ENCODE measurements at places on chromosomes 2 and 18.

- DNase-seq, result no peak
Observed at GRCh38 chr2:192536922-192537624, 342.3 kb upstream of the TMEFF2 start.

- DNase-seq, result no peak
Observed at GRCh38 chr18:688323-688722, 24.1 kb downstream of the ENOSF1 start.

- no peak for DNase-seq
Observed at GRCh38 chr2:239963646-239964205, 61.4 kb downstream of the NDUFA10 start.

DNA sequence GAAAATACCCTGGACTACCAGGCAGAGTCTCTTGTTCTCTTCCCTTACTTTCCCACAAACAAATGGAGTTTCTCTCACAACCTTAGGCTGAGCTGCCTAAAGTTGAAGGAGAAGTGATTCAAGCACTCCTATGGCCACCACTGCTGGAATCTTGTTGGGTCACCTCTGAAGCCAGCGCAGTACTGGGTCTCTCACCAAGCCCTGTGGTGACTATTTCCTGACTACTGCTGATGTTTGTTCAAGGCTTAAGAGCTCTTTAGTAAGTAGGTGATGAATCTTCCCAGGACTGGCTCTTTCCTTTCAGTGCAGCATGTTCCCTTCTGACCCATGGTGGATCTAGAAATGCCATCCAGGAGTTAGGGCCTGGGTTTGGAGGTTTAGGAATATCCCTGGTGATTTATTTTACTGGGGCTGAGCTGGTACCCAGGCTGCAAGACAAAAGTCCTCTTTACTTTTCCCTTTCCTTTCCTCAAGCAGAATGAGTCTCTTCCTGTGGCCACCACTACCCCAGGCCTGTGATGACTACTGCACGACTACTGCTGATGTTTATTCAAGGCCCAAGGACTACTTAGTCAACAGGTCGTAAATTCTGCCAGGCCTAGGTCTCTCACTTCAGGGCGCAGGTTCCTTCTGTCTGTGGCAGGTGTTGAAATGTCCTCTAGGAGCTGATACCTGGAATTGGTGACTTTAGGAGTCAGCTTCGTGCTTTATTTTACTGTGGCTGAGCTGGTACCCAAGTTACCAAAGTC lies 121.8 kb downstream of the SLC4A10 start:
- DNase-seq, result no peak

GRCh38 chr18:25334588-25334987 lies 17.4 kb downstream of the ZNF521 start:
- no peak for DNase-seq

- DNase-seq, result peak; percentile 65
Observed at GRCh38 chr2:86787736-86788135, 3.0 kb downstream of the CD8A start.

DNA sequence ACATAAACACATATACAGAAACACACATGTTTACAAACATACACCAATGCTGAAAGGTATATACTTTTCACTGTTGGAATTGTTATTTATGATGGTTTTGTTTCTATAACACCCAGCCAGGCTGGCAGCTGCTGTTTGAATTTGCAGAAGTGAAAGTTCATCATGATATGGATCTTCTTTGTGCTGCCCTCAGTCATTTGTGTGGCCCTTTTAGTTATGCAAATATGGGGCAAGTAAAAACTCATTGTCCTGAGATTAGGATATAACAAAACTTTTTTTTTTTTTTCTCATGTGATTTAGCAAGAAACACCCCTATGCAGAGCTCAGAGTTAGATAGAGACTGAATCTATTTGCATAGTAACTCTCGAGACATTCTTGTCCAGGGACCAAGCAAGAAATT lies 714.1 kb downstream of the KCNJ3 start:
- no peak for DNase-seq

DNA sequence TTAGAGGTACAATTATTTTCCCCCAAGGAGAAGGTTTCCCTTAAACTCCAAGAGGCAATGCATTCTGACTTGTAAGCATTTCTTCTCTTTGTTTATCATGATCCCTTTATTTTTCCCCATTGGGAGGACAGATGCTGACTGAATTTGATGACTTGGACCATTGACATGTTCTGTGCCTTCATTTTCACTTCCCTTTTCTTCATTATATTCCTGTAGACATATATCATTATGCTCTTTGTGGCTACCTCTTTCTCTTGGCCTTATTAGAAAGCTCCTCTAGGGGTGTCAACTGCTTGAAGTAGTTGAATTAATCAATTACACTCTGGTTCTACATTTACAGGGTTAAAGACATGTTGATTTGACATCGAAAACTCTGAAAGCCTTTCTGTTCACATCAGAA lies 330.0 kb upstream of the DCC start:
- DNase-seq, result no peak

GRCh38 chr18:62069556-62069955 lies 117.3 kb downstream of the PIGN start:
- DNase-seq, result peak; percentile 41

GRCh38 chr18:57430079-57431001 lies 4.8 kb upstream of the ONECUT2 start:
- DNase-seq, result no peak

GRCh38 chr2:15643791-15644585 lies 52.3 kb downstream of the DDX1 start:
- no peak for DNase-seq

DNA sequence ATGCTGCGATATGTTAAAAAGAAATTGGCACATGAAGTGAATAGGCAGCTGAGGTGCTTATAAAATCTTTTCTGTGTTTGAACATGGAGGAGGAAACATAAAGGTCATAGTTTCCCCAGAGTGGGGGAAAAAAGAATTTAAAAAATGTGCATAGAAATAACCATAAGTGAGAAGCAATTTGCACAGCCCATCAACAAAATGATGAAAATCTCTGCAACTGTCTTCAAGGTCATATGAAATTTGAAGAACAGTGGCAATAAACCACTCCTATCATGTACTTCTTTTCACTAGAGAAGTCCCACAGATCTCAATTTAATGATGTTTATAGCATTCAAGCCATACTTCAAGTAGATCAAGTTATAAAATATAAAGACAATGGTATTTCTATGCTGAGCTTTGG lies 46.7 kb upstream of the ZNF804A start:
- no peak for DNase-seq

DNA sequence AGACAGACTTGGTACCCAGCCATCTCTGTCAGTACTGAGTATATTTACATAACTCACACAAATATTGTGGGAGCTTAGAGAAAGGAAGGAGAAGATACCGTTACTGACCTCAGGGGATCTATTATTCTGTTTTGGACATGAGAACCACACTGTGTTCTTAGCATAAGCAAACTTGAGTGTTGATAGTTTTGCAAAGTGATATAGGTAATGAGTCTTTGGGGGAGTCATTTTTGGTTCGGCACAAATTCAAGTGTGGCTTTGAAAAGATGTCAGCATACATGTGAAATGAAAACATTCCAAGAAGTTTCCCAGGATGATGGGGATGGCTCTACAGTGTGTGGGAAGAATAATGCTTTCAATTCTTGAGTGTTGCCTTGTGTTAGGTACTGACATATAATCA lies 24.1 kb downstream of the SMARCAL1 start:
- DNase-seq, result no peak

DNA sequence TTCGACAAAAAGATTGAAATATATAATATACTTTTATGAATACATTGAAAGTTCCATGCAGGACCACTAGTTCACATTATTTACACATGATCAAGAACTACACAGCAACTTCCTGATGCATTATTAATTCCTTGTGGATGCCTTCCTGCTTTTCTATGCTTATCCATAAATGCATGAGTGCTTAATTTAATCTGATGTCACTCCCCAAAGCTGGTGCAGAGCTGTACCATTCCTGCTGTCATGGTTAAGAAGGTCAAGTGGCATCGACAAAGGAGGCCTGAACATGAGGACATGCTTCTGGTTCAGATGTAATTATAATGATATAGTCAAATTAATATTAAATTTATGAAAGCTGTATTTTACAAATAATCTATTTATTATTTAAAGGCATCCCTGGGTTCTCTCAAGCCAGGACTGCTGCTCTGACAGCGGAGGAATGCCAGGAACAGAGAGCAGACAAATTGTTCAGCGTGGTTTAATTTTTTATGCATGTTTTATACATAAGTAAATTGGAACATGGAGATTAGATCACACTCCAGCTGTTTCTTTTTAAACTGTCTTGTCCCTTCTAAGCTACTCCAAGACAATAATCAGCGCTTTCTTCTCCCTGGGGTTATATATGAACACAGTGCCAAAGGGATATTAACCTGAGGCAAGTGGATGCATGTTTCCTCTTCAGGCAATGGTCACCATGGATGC lies 307.3 kb upstream of the CNTNAP5 start:
- DNase-seq, result no peak

DNA sequence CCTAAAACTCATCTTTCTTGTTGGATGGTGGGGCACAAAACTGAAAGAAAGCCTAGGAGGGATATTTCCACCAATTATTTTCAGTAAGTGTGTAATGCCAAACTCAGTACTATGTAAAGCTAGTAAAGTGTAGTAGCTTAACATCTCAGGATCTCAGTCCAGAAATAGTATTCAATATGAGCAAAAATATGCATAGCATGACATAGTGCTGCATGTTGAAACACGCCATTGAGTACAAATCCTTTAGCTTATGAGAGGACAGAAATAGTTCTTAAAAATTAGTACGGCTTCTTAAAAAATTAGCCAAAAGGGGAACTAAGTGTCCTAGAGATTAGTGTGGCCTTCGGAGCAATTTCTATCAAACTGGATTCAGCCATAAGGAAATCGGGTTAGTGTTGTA lies 21.7 kb upstream of the ATL2 start:
- no peak for DNase-seq

DNA sequence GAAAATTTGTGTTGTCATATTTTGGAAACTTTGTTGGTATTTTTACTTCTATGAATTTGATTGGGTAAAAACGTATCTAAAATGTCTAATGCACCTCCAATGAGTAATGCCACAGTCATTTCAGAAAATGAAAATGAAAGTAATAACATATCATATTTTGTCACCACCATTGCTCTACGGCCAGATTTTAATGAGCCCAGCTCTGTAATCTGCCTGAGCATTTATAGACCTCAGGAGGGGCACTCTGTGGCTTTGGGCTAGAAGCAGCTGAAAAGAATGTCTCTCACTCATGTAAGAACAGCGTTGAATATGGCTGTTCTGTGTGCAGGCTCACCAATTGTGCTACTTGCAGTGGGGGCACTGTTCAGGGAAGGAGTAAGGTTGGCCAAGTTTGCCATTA lies 32.7 kb upstream of the ABCA12 start:
- no peak for DNase-seq

- no peak for DNase-seq
Observed at GRCh38 chr2:241636182-241637017, 558 bp downstream of the THAP4 start.

GRCh38 chr2:29817801-29818680 lies 103.3 kb downstream of the ALK start:
- DNase-seq, result no peak

DNA sequence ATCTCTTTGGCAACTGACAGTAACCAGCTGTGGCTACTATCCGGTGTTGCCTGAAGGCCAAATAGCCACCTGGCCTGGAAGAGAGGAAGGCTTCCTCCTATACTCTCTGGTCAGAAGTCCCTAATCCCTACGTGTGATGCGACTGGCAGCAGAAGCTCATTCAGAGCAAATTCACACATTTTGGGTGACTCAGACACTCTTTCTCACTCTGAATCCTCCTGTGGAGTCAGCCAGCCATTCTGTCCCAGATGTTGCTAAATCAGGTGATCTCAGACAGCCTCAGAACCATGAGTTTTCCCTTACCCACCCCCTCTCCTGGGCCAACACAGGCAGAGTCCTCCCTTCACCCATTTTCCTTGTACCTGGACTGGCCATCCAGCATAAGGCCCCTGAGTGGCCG lies 34.7 kb downstream of the CFAP53 start:
- DNase-seq, result no peak

DNA sequence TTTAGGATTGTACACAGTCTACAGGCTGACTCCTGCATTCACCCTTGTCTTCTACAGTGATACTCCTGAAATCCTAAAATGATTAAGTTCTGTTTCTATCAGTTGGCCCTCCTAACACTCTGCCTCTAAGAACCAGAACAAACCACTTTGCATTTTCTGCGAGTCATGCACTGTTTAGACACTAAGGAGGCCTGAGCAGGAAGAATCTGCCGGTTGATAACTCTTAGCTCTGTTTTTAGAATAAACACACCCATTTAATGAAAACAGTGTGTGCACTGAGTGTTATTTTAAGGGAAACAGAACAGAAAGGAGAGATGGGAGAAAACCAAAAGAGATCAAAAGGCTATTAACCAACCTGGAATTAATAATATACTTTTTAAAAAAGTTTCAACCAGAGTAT lies 22.9 kb upstream of the SSB start:
- no peak for DNase-seq

Measured in inflammatory macrophage (primary cell).